ENCODE measurements at places on chromosomes 4 and X. TPM values are rescaled to one million over a fixed set of nuclear protein-coding genes. Genes with fewer than 3 reads are reported as not detected.

HDX gene
- total RNA-seq, result 8.8 TPM

DNA sequence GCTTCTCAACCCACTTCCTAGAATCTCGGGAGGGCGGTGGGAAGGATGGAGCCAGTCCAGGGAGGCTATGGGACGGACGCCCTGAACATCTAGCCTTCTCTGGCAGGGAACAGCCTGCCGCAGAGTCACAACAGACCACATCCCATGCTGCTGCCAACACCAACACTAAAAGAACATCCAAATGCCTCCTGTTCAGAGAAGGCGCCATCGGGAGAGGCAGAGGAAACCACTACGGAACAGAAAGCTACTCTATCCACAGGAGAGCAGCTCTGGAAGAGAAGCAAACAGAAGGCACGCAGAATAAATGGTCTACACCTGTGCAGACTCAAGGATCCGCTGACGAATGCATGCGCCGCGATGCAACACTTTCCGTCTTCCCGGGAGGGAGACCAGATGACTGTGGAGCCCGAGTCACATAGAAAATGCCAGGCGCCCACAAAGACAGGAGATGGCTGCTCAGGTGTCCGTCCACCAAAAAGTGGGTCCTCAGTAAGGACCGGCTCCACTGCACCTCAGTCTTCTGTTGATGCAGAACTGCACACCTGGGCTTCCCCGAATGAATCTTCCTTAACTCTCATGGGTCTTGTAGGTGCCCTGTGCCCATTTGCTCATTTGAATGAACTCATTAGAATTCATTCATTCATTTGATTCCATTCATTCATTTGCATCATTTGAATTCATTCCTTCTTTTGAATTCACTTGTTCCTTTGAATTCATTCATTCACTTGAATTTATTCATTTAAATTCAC, 217.5 kb downstream of the DHRSX start:
- no peak for DNase-seq

GRCh38 chr4:140935254-140935653, 179.1 kb upstream of the TBC1D9 start:
- no peak for DNase-seq

GRCh38 chrX:153411255-153411987, at the start of gene ZFP92:
Gene ZFP92, plus strand, starts transcription at chrX:153411472. Its CDS starts 6,851 bp downstream, at chrX:153418323.
- no peak for DNase-seq

DNA sequence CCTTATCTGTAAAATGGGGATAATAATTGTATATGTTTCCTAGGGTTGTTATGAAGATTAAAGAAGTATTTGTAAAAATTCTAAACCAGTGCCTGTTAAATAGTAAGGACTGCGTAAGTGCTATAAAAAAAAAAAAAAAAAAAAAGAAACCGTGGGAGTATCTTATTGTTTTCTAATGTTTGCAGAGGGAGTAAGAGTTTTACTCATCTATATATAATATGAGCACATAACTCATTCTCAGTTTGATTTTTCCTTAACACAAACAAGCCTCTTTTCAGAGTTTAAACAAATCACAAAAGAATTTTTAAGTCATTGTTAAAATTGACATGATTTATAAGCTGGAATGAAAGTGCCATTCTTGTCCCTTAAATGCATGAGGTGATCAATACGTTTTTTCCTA, 104.9 kb downstream of the AMELX start:
- DNase-seq, result no peak

GRCh38 chr4:36775544-36775943, 469.0 kb upstream of the NWD2 start:
- DNase-seq, result no peak

- DNase-seq, result peak; percentile 26
Measured at GRCh38 chrX:153649178-153649914, 2.3 kb downstream of the DUSP9 start.

GRCh38 chr4:2182994-2183393, 58.9 kb downstream of the HAUS3 start:
- no peak for DNase-seq

- DNase-seq, result no peak
Measured at GRCh38 chrX:118437283-118437682, 58.3 kb upstream of the DOCK11 start.

GRCh38 chrX:33336783-33337182, 125.4 kb upstream of the DMD start:
- DNase-seq, result no peak

Measured in dorsolateral prefrontal cortex (tissue), 122 donors.